ENCODE measurements at places on chromosomes 12 and 14.
A peak's percentile ranks its signal among the peaks of the same experiment; 100 is the strongest.

- DNase-seq: no peak
Measured at GRCh38 chr14:73234029-73234428, 3.3 kb upstream of the PAPLN start.

DNA sequence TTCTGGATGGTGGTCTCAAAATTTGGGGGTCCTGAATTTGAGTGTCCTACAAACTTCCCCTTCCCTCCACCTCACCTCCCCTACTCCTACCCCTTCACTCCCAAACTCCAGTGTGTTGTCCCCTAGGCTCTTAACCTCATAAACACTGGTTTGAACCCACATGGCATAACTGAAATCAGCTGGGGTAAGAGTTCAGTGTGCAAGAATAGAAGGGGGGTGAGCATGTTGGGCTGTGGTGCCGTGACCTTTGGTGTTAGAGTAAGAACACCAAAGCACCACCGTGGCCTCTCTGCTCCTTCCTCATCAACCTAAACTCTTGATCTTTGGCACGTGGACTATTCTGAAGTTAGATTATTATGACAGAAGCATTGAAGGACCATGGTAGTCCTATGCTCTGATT, 11.0 kb downstream of the PCBP2 start:
- DNase-seq: no peak

DNA sequence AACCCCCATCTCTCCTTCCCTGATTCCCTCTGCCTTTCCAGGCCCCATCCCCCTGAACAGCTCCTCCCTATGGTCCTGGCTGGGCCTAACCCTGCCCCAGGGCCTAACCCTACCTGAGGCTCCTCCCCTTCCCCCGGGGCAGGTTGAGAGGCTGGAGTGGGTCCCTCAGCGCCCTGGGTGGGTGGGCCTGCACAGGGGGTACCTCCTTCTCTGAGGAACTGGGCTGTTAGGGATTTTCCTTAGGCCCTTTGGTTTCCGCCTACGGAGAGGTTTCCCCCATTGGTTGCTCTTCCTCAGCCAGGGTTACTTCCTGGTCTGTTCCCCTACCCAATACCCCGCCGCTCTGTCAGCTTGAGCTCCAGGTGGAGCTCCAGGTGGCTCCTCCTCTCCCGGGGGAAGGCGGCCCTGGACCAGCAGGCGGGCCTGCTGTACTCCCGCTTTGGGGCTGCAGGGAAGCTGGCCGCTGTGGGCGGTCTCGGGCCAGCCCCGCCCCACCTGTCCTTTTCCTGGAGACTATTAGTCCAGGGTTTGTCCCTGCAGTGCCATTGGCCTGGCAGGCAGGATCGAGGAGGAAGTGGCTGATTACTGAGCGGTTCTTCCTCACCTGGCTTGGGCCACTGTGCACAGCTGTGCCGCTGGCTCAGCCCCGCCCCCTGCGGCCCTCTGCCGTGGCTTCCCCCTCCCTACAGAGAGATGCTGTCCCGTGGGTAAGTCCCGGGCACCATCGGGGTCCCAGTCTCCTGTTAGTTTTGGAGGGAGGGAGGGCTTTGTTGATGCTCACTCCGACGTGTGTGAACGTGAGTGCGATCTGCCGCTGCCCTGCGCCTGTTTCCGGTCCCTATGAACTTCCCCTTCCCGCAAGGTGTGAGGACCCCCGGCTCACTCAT, 2.5 kb downstream of the C12orf57 start:
- DNase-seq: peak; percentile 86

- no peak for DNase-seq
Measured at GRCh38 chr12:105561546-105562198, 231.2 kb downstream of the C12orf75 start.

DNA sequence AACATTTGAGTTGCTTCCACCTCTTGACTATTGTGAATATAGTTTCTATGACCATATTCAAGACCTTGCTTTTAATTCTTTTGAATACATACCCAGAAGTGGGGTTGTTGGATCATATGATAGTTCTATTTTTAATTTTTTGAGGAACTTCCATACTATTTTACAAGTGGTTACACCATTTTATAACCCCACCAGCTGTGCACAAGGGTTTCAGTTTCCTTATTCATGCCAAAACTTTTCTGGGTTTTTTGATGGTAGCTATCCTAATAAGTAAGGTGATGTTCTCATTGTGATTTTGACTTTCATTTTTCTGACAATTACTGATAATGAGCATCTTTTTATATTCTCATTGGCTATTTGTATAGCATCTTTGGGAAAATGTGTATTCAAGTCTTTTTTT, 109.4 kb upstream of the GARIN2 start:
- no peak for DNase-seq

Data from NCI-H1048 (cell line).